ENCODE measurements at places on chromosomes 4 and X. TPM values are rescaled to one million over a fixed set of nuclear protein-coding genes. Genes with fewer than 3 reads are reported as not detected.

ETDB gene
- total RNA-seq: not detected

FAM114A1 gene
- 38.6 TPM for total RNA-seq

TENM3 gene
- total RNA-seq: 47.7 TPM

DCLK2 gene
- 0.59 TPM for total RNA-seq

MGAT4D gene
- total RNA-seq: not detected

SUPT20HL2 gene
- total RNA-seq: not detected

NR3C2 gene
- 0.67 TPM for total RNA-seq

TIGD2 gene
- total RNA-seq: 15.2 TPM

NKX1-1 gene
- not detected for total RNA-seq

PRR32 gene
- not detected for total RNA-seq

DNA sequence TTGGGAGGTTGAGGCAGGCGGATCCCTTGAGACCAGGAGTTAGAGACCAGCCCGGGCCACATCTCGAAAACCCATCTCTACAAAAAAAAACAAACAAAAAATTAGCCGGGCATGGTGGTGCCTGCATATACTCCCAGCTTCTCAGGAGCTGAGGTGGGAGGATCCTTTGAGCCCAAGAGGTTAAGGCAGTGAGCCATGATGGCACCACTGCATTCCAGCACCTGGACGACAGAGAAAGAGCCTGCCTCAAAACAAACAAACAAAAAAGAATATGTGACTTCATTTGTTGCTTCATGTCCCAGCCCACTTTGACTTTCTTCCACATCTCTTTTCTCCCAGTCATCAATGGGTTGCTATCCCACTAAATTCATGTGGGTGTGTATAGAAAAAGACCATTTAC is 79.7 kb downstream of the BCOR start:
- DNase-seq: no peak

GRCh38 chrX:29148511-29148910 is 561.3 kb downstream of the IL1RAPL1 start:
- no peak for DNase-seq

GRCh38 chrX:124388562-124388961 is 42.2 kb downstream of the SH2D1A start:
- peak; percentile 63 for DNase-seq

GRCh38 chrX:57951666-57952319 is 41.5 kb upstream of the ZXDA start:
- no peak for DNase-seq

DNA sequence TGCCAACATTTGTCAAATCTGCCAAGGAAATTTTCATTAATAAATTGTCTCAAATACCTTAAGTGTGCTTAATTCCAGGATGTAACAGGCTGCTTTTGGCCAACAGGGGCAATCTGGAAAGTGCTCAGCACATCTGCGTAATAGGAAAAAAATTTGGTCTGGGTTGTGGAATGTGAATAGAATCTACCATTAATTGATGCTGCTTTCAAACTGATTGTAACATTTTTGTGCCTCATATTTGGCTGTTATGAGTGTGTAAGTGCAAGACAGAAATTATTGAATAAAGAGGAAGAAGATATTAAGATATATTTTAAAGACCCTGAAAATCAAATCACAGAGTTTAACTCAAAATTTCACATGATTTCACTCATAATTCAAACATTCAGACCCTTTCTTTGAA is 41.1 kb downstream of the REELD1 start:
- no peak for DNase-seq

DNA sequence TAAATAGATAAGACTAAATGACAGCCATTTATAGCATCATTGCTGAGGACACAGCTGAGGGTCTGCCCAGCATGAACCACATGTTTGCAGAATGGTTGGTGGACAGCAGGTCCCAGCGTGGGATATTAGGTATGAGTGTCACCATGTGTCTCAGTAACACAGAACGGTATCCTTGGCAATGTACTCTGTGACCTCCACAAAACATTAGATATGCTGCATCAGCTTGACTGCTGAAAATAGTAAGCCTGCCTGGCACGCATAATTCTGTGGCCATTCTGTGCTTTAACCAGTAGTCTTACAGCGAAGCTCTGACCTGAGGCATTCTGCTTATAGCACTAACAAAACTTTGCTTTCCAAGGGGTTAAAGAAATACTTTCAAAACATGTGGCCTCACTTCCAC is 32.0 kb downstream of the LIMCH1 start:
- DNase-seq: no peak

DNA sequence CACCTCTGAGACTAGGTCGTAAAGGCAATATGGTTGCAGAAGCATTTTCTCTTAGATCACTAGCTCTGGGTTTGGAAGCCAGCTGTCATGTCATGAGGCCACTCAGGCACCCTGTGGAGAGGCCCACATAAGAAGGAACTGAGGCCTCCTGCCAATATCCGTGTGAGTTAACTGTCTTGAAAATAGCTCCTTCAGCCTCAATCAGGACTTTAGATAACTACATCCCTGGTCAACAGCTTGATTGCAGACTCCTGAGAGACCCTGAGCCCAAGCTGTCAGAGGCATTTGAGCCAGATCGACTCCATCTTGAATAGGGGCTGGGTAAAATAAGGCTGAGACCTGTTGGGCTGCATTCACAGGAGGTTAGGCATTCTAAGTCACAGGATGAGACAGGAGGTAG is 15.1 kb upstream of the REPS2 start:
- no peak for DNase-seq

- DNase-seq: no peak
Measured at GRCh38 chr4:12118651-12119213, 690.0 kb upstream of the HS3ST1 start.

DNA sequence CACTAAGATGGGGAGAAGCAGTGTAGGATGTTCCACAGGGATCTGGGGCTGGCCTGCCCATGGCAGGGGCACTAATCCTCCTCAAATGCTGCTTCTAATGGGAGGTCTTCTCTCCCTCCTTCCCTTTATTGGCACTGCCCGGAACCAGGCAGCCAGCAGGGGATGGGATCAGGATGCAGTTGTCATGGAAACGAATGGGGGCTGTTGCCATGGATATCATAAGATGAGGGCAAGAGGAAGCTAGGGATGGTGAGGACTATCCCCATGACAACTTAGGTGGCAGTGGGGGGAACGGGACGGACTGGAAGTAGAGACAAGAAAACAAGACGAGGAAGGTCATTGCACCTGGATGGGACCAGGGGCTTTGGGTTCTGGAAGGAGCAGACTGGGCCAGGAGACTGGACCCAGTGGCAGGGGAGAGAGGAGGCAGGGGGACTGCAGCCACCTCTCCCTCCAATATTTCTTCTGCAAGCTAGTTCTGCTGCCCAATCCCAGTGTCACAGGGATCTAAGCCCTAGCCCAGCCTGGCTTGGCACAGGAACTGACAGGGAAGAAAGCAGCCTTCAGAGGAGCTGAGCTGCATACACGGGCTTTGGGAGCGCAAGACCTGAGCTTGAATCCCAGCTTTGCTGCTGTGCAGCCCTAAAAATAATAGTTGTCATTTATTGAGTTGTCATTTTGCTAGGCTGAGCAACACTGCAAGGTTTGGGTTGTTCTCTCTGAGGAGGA is 19.0 kb downstream of the IQSEC2 start:
- DNase-seq: no peak

DNA sequence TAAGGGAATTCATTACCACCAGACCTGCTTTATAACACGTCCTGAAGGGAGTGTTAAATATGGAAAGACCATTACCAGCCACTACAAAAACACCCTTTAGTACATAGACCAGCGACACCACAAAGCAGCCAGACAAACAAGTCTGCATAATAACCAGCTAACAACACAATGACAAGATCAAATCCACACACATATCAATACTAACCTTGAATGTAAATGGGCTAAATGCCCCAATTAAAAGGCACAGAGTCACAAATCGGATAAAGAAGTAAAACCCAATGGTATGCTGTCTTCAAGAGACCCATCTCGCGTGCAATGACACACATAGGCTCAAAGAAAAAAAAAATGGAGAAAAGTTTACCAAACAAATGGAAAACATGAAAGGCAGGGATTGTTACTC is 36.9 kb downstream of the FGF16 start:
- DNase-seq: no peak

GRCh38 chr4:169253113-169253671 is 17.6 kb downstream of the SH3RF1 start:
- DNase-seq: no peak

DNA sequence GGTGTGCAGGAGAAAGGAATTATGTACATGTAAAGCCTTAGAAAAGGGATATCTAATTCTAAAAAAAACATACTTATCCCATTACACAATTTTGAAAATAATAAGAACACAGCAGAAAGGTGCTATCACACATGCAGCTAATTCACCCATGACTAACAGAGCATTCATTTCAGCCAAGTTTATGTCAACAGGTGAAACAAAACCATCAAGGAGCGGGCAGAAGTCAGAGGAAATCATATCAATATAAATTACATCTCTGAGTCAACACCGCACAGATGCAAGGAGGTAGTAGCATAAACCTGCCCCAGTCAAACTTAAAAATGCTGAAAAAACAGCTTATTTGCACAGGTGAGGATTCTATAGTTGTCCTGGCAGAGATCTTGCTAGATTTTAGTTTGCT is 197.9 kb downstream of the PRDM5 start:
- DNase-seq: no peak

DNA sequence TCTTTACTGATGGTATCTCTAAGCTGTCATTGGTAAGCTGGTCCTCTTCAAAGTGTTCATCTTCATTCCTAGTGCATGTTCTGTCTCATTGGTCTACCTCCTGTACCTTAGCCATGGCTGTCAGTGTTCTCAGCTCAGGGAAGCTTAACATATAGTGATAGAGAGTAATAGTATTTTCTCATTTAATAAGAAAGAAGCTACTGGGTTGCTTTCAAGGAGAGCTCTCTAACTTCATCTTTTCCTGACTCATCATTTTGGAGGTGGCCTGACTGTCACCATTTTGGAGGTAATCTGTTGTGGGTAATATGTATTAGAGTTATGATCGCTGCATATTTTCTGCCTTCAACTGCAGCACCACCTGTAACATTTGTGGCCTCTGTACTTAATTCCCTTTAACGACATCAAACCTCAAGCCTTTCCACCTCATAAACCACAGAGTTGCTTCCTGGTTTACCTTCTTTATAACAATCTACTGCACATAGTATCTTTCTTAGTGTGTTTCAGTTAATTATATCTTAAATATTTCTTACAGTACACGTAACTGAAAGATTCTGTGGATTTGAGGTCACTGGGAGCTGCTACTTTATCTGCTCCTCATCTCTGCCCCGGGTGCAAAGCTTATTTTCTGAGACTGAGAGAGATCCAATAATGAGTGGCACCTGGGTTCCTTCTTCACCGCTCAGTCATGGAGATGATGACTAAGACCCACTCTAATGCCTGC is 474.0 kb upstream of the TECRL start:
- DNase-seq: no peak

DNA sequence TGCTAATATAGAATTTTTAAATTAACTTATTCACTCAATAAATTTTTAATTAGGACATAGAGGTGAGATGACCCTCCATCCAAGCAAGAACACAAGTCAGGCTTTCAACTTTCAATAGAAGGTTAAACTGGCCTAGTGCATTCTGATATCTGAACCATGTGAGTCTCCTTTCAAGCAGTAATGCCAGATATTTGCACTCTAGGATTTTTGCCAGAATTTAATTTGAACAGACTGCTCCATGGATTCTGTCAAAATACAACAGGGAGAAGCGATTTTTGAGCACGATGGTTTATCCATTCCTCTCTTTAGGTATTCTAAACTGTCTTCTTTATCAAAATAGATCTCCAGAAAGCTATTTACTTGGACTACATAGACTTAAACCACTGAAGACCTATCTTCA is 72.0 kb upstream of the DCLK2 start:
- no peak for DNase-seq

- no peak for DNase-seq
Measured at GRCh38 chrX:19303256-19303880, 40.4 kb upstream of the PDHA1 start.

DNA sequence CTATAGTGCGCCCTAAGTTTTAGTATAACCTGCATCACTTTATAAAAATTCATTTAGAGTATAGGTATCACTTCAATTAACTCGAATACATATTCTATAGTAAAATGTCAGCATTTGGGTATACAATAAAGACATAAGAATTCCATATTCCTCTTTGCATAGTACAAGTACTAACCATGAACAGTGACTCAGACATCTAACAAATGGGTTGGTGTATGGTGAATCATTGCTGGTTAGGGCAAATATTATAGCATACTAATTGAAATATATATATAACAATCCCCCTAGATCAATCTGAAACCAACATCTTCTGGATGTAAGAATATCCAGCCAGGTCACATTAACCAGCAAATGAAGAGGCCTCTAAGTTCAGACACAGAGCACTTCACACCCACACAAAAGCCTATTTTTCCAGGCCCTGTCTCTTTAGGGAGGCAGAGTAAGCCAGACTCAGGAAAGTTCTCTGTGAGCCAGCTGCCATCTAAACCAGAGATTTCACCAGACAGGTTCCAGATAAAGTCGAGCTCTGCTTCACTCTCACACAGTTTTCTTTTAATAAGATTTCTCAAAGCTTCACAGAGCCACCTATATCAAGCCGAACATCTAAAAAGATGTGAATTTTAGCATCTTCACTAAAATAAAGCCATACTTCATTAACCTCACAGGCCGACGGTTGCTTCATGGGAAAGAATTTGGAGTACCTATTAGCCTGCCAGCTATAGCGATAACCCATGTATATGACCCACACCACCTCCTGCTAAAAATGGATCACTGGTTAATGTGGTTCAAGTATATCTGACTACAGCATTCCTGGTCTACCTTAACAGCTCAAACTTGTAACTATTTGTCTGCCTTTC is 200.0 kb upstream of the FTHL17 start:
- DNase-seq: no peak

- no peak for DNase-seq
Measured at GRCh38 chr4:7973545-7973981, 33.9 kb upstream of the AFAP1 start.

DNA sequence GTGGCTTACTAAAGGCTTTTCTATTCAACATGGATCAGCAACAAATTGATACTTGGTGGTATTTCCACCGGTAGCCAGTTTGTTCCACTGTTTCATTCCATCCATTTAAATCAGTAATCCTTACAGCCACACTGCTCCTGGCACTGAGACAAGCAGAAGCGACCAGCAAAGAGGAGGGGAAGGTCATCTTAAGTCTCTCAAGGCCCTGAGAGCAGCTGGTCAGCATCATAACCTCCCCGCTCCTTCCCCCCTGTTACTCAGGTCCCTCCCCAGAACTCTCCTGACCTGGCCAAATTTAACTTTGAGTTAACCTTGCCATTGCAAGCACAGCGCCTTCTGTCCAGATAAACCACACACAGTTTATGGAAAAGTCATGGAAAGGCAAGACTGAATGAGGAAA is 331.3 kb upstream of the KLF3 start:
- no peak for DNase-seq

GRCh38 chrX:40039887-40040286 is 57.9 kb downstream of the BCOR start:
- no peak for DNase-seq
